ENCODE measurements at places on chromosomes 11 and 22. TPM values are rescaled to one million over a fixed set of nuclear protein-coding genes. Genes with fewer than 3 reads are reported as not detected.

CCDC88B gene
- 18.9 TPM for polyA plus RNA-seq

- DNase-seq: no peak
Observed at GRCh38 chr11:64541131-64541530, 49.9 kb upstream of the SLC22A12 start.

- DNase-seq: no peak
Observed at GRCh38 chr22:18101536-18101935, 9.1 kb upstream of the TUBA8 start.

FGF3 gene
- polyA plus RNA-seq: not detected

DNA sequence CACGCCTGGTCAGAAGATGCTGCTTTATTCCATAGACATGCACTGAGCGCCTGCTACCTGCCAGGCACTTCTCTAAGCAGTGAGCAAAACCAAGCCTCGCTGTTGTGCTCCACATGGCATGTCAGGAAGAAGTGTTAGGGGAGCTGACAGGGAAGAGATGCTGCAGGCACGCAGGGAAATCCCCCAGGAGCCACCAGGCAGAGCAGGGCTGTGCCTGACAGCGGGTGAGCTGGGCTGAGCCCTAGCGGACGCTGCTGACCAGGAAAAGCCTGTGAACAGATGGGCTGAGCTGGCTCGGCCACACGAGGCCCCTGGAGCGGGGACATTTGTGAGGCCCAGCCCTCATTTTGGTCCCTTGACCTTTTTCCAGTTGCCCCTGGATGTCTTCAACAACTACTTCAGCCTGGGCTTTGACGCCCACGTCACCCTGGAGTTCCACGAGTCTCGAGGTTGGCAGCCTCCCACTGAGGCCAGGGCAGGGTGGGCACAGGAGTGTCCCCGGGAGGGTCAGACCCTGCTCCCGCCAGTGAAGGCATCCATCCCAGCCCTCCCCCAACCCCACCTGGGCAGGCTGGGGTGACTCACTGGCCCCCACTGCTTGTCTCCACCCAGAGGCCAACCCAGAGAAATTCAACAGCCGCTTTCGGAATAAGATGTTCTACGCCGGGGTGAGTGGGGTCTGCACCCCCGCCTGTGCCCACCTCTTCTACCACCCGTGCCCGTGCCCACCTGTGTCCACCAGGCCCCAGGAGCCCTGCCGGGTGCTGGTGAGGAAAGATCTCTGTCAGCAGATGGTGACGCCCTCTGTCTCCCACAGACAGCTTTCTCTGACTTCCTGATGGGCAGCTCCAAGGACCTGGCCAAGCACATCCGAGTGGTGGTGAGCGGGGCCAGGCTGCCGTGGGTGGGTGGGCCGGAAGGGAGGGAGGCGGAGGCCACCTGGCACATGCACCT, 7.4 kb upstream of the MDK start:
- no peak for DNase-seq

DNA sequence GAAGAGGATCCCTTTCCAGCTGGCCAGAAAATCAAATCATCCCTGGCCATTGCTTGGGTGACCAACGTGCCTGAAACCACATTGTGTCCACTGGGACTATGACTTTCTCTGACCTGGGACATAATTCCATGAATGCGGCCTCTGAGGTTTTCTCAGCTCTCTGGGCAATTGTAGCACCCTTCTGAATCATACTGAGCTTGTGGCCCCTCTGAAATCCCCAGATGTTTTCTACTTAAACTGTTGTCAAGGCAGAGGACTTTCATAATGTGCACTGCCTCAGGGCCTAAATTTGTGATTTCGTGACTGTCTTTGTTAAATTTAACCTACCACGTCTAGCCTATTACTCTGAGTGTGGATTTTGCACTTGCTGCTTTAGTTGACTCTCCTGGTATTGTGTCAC, 321.1 kb upstream of the PLET1 start:
- no peak for DNase-seq
